ENCODE measurements at places on chromosomes 1 and 21.

DNA sequence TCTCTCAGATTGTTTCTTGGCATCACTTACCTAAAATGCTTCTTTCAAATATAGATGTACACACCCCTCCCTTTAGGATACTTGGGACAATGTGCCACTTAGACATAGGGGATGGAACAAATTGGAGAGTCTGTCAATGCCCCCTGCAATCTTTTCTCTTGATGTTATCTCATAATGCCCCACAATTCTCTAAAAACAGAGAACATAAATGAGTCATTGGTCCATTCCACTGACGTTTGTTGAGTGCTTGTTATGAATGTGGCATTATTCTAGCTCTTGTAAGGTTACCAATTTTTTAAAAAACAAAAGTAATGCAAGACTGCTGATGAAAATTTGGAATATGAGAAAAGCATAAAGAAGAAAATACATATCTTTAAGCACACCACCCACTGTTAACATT is 5.6 kb upstream of the SMIM11 start:
- no peak for DNase-seq

DNA sequence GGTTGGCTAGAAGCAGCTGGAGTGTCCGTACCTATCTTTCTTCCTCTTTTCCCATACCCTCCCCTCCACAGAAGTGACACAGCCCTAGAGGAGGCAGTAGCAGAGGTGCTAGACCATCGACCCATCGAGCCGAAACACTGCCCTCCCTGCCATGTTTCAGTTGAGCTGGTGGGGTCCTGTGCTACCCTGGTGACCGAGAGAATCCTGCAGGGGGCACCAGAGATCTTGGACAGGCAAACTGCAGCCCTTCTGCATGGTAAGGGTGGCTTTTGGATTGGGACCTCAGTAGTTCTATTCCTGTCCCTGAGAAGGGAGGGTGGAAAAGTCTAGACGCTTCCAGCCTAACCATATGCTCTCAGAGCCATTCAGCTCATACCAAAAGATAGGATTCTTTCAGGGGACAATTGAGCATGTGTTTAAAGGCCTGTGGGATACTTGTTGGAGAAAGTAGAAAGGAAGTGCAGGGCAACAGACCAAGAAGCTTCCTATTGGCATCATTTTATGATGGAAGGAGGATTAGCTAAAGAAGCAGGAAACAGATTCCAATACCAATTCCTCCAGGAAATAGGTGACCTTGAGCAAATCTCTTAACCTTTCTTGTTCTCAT is 11.7 kb upstream of the BNIPL start:
- peak; percentile 54 for DNase-seq

- DNase-seq: no peak
These were observed 9.6 kb upstream of the PLA2G4A start for GRCh38 chr1:186819126-186819525.

GRCh38 chr1:209527372-209527771 is 56.1 kb upstream of the CAMK1G start:
- DNase-seq: no peak

DNA sequence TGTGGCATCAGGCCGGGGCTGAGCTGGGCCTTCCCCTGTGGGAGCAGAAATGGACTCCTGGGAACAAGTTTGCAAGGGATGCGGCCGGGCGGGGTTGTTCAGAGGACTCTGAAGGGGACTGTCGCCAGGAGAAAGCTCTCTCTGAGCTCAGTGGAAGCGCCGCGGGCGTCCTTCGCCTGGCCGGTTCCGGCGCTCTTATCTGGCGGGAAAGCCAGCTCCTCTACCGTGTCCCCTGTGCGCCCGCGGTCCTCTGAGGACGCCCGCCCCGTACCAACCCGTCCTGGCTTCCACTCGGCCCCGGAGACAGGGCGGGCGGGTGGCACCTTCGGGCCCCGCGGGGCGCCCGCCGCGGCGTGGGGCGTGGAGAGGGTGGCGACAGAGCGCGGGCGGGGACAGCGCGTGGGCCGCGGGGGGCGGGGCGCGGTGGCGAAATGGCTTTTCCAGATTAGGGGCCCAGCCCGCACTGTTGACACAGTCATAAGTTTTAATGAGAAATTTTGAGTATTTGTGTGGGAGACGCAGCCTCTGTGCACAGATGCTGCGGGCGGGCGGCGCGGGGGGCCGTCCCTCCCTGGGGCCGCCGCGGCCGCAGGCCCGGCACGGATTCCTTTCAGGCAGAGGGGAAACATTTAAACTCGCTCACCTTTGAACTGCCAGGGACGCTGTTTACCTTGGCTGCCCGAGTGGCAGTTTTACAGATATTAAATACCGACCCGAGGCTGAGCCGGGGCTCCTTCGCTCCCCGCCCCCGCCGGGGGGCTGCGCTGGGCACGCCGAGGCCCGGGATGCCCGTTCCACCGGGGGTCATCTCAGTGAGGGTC is 70.2 kb downstream of the FOXD2 start:
- no peak for DNase-seq

GRCh38 chr1:244044423-244044822 is 6.7 kb upstream of the ZBTB18 start:
- no peak for DNase-seq

DNA sequence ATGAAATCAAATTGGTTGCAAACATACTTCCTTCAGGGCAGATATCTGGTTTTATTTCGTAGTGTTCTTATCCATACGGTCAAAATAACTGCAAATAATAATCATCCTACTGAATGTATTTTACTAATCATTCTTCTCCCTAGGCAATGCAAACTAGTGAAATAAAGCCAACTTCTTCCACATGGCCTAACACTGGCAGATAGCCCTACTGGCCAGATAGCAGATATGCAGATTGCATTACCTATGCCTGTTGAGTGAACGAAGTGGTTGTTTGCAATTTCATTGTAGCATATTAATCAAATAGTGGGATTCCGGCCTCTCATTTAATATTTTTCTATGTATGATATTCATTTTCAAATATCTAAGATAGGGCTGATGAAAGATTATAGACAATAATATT is 116.2 kb downstream of the CENPF start:
- no peak for DNase-seq

DNA sequence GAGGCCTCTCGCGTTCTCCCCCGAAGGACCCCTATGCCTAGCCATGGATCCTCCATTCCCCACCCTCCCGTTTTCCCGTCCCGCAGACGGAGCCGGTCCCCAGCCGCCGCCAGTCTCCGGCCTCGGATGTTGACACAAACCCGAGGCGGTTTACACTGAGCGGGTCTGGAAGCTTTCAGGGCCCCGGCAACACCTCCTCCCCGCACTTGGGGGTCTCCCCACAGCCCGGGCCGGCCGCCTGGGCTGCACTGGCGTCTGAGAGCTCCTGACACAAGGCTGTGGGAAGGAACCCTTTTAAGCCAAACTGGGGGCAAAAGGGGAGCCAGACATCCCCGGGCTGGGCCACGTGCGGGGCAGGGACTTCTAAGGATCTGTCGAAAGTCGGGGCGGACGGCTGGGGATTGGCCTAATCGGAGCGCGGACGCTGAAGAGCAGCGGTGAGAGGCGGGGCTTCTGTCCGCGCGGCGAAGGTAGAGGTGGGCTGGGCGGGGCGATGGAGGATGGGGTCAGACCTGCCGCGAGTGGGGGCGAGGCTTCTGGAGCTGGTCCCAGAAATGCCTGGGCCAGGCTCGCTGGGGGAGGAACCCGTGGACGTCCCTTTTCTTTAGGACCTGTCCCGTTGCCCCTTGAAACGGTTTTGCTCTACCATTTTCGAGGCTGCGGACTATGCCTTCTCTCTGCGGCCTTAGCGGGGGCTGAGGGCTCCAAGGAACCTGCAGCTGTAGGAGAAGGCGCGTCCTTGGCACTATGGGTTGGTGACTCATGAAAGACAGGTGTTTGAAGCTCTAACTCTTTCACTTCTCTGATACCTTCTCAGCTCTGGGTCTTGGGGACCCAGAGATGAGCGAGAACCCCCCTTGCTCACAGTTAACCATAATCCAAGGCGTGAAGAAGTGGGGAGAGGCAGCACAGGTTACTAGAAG is 1.2 kb upstream of the HPCAL4 start:
- no peak for DNase-seq

DNA sequence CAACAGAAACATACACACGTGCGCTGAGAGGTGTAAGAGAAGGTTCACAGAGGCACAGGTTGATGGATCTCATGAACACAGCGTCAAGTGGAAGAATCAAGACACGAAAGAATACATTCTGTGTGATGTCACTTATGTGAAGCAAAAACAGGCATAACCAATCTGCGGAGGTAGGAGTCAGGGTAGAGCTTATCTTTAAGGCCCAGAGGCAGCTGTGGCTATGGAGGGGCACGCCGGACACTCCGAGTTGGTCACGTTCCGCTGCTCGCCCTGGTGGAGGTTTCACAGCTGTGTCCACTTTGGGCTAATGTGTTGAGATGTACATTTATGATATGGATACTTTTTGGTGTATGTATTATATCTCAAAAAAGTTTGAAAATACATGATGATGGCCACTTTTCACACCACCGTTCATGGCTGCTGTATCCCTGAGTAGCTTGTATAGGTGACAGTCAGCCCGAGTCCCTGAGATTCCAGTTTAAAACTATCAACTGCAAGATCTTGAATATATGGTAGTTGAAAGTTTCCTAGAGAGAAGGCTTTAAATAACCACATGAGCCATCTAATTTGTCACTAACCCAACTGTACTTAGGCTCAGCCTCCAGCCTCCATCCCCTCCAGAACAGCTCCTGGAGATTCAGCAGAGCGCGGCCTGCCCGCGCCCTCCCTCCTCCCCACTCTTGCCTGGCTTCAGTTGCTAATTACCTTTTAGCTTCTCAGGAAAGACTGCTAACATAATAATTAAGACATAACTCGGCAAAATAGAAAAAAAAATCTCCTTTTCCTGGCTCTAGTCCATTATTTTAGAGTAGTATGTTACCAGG is 6.7 kb upstream of the ADARB1 start:
- DNase-seq: no peak

DNA sequence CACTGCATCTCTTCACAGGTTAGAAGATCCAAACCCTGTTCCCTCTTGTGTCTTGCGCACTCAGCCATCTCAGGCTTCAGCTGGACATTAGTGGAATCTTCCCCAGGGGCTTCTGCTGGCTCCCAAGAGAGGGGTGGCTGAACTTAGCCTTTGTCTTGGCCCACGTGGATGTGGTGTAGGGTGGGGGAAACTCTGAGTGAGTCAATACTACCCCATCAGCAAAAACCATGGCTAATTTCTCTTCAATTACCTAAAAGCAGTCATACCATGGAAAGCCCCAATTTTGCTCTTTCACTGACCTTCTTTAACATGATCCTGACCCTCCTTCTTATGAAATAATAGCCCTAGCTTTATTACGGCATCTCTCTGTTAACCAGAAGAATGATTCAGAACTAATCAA is 72.5 kb upstream of the RAB3GAP2 start:
- DNase-seq: no peak

DNA sequence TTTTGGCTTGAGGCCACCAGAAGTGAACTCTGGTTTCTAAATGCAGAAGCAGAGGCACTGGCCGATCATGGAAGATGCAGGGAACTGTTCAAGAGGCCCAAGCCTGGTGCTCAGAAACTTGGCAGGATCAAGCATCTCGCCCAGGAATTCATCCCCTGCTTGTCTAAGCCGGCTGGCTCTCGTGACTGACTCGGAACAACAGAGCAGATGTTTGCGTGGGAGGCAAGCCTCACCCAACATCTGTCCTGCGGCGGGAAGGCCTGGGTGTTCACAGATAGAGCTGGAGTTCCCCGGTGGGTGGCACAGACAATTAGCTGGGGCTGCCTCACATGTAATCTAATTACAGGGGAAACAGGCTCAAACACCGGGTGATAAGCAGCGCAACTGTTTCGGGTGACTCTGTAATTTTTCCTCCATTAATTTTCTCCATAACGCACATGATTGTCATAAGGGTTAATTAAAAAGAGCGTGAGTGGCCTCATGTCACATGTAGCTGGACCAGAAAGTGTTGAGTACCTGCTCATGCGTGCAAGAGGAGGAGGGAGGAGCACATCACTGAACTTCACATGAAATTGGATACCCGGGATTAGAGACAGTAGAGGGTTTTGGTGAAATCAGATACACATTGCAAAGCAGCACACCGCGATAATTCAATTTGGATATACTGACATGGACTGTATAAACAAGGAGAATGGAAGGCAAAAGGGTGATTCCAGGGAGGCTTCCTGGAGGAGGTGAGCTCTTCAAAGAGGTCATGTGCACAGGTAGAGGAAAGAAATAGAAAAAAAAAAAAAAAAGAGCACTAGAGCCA is 180.0 kb downstream of the ETS2 start:
- DNase-seq: no peak

- DNase-seq: no peak
These were observed 31.3 kb downstream of the MAN1C1 start for GRCh38 chr1:25647863-25648262.

DNA sequence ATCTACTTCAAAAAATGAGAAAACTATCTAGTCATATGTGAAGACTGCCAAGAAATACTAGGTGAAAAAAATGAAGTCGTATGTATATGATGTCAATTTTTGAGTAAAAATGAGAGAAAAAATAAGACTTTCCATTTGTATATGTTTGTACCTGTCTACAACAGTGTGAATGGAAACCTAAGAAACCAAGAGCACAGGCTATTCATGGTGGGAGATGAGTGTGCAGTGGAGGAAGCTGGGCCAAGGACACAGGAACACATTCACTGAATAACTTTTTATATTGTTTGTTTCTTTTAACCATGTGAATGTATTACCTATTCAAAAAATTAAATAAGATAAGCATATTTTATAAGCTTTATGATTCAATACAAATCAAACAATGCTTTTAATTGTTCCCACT is 67.0 kb downstream of the ERO1B start:
- DNase-seq: no peak

- DNase-seq: no peak
These were observed 1.5 kb upstream of the TSPAN1 start for GRCh38 chr1:46173361-46173856.

- DNase-seq: no peak
These were observed 187.0 kb downstream of the KIF26B start for GRCh38 chr1:245341743-245342142.

- DNase-seq: peak; percentile 16
These were observed 43.6 kb downstream of the PBX1 start for GRCh38 chr1:164602480-164603093.

Measured in substantia nigra (tissue), 51 donors.